ENCODE measurements at places on chromosomes 2 and 18. TPM values are rescaled to one million over a fixed set of nuclear protein-coding genes. Genes with fewer than 3 reads are reported as not detected.

GRCh38 chr2:65199166-65199565, 28.5 kb upstream of the ACTR2 start:
- no peaks in the 10 kb centered on the region for H3K4me1 ChIP-seq
- no peak overlapping the region for H3K4me3 ChIP-seq
- peaks cover 2% of the 10 kb centered on the region for H3K27me3 ChIP-seq
- DNase-seq, result no peak
- peaks cover 8% of the 10 kb centered on the region for H3K36me3 ChIP-seq

DNA sequence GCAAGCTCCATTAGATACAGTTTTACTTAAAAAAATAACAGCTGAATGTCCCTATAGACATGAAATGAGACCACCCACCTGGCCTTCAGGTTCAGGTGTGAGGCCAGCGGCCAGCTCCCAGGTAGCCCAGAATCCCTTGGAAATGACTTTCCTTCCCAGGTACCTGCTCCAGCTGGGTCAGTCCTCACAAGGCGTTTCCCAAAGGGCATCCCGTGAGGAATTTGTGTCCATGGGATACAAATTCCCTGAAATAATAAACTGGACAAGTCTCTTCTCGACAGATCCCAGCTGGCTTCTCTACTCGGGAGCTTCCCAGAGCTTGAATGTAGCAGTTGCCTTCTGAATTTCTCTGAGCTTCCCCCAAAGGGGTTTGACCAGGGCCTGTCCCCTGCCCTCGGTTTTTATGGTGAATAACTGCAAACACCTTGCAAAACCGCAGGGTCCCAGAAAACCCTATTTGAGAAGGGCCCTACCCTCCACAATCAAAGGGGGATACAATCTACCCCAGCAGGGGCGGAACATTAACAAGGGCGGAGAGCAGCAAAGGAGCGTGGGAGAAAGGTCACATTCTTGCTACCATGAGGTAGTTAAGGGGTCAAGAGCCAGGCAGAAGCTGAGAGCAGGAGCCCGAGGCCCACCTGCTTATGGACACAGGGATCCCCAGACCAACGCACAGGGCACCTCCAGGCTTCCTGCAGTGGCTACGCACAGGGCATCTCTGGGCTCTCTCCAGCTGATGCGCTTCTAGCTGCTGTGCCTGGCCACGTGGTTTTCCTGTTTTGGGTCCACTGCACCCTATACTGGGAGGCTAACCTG, 107.7 kb downstream of the HDAC4 start:
- H3K4me3 ChIP-seq, result peak overlapping the region; percentile 42
- H3K27ac ChIP-seq, result no peak overlapping the region
- peaks cover 62% of the 10 kb centered on the region for H3K4me1 ChIP-seq
- H3K27me3 ChIP-seq, result peaks cover 6% of the 10 kb centered on the region

GRCh38 chr2:105446501-105446900, 47.6 kb upstream of the FHL2 start:
- no peak overlapping the region for H3K4me3 ChIP-seq
- peaks cover 2% of the 10 kb centered on the region for H3K27me3 ChIP-seq
- DNase-seq, result no peak
- H3K4me1 ChIP-seq, result peaks cover 1% of the 10 kb centered on the region
- H3K36me3 ChIP-seq, result no peaks in the 10 kb centered on the region

Gene CXCR1
- not detected for total RNA-seq

Data from glutamatergic neuron (in vitro differentiated cells).